ENCODE measurements at places on chromosomes 5 and 9.
A peak's percentile ranks its signal among the peaks of the same experiment; 100 is the strongest.

- H3K27me3 ChIP-seq, result no peaks in the 10 kb centered on the region
- H3K4me1 ChIP-seq, result peaks cover 37% of the 10 kb centered on the region
- H3K27ac ChIP-seq, result peak overlapping the region; percentile 91
- no peak for DNase-seq
These were observed 30.1 kb downstream of the GALNT10 start for GRCh38 chr5:154220625-154221024.

DNA sequence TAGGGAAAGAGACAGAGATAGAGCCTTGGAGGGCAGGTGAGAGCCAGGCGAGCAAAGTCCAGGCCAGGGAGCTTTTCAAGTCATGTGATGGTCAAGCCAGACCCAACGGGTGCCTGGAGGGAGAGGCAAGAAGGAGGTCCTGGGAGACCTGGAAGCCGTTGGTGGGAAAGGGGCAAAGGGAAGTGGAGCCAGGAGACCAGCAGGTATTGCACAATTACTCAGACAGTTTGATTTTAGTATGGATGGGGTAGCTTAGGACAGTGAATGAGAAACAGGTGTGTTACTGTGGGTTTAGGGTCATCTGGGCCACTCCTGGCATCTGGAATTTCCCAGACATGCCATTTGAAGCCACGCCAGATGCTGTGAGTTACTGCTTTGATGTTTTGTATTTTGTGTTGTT is 5.1 kb downstream of the SECISBP2 start:
- no peak for DNase-seq
- H3K4me3 ChIP-seq, result no peak overlapping the region
- H3K27ac ChIP-seq, result peak overlapping the region; percentile 51
- H3K27me3 ChIP-seq, result no peaks in the 10 kb centered on the region
- H3K36me3 ChIP-seq, result peaks cover 44% of the 10 kb centered on the region
- peaks cover 46% of the 10 kb centered on the region for H3K4me1 ChIP-seq

- no peaks in the 10 kb centered on the region for H3K27me3 ChIP-seq
- H3K27ac ChIP-seq, result no peak overlapping the region
- H3K36me3 ChIP-seq, result no peaks in the 10 kb centered on the region
- H3K4me3 ChIP-seq, result no peak overlapping the region
- no peak for DNase-seq
These were observed 255.7 kb upstream of the TNC start for GRCh38 chr9:115373710-115374045.

GRCh38 chr9:124392254-124392870 is 22.9 kb downstream of the PSMB7 start:
- H3K27ac ChIP-seq, result no peak overlapping the region
- H3K27me3 ChIP-seq, result no peaks in the 10 kb centered on the region
- peaks cover 53% of the 10 kb centered on the region for H3K4me1 ChIP-seq

DNA sequence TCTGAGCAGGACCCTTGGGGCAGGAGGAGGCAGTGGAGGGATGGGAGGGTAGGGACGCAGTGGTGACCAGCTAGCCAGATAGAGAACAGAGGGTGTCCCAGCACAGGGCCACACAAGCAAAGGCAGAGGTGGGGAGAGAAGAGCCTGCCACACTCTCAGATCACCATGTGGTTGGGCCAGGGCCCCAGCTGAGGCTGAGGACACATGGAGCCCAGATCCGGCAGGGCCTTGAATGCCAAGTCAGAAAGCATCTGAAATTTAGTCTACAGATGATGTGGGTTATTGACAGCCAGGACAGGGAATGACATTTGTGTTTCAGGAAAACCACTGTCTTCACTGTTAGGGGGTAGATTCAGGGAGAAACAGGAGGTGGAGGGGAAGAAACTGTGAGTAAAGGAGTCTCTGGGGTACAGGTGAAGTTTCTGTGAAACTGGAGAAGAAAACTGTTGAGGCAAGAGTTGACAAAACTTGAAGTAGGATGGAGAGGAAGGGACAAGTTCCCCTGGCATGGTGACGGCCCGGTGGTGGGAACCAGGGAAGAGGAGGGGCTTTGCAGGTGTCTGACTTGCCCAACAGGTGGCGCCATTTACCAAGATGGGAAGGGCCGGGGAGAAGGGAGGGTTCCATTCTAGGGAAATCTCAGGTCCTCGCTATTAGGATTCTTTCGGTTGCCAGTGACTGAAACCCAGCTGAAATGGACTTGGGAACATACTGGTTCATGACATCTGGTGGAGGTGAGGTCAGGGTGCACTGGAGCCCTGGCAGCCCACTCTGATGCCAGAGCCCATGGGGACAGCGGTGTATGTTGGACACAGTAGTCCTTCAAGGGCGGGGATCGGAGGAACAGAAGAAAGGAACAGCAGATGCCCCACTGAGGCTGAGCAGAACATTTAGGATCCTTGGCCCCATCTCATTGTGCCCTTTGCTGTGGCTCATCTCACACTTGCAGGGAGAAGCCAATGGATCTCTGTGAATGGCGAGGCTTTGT is 100.1 kb downstream of the KCNIP1 start:
- H3K36me3 ChIP-seq, result no peaks in the 10 kb centered on the region
- H3K4me1 ChIP-seq, result no peaks in the 10 kb centered on the region
- H3K4me3 ChIP-seq, result no peak overlapping the region
- DNase-seq, result no peak
- no peak overlapping the region for H3K27ac ChIP-seq

DNA sequence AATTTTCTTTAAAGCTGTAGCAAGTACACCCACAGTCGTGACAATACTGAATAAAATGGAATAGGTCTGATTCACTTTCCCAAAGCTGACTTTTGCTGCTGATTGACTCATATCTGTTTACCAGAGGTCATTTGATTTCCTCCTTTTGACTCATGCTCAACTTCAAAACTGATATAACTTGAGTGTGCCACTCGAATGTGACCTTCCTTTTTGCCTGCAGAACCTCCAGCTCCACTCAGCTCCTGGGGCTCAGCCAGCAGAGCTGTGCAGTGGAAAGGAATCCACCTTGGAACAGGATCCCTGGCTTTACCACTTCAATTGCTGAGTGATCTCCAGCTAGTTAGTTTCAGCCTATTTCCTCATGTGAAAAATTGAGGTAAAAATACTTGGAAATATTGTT is 84.1 kb downstream of the FEM1C start:
- no peak overlapping the region for H3K27ac ChIP-seq
- no peak overlapping the region for H3K4me3 ChIP-seq
- H3K36me3 ChIP-seq, result no peaks in the 10 kb centered on the region
- H3K27me3 ChIP-seq, result peaks cover 16% of the 10 kb centered on the region

GRCh38 chr9:105881654-105882349 is 187.5 kb downstream of the TMEM38B start:
- no peak overlapping the region for H3K4me3 ChIP-seq
- H3K4me1 ChIP-seq, result no peaks in the 10 kb centered on the region
- H3K27me3 ChIP-seq, result no peaks in the 10 kb centered on the region
- no peak overlapping the region for H3K27ac ChIP-seq

DNA sequence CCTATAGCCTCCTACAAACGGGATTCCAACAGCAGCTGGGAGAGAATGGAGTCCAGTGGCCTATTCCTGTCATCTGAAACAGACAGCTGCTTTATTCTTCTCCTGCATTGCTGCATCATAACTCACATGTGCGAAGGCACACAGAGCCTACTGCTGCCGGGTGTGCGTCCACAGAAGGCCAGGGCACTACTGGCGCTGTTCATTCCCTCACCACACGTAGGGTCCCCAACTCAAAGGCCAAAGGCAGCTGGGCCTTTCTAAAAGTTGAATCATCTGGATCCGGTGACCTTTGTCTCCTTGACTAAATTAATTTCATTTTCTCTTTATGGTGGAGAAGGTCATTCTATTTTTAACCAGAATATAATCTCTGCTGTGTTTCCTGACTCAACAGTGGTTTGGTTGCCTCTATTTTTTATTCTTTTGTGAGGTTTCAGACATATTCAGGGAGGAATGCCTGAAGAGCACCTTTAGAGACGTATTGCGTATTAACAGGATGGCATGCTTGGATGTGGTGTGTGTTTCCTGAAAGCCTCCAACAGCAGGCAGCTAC is 10.8 kb upstream of the SPATA24 start:
- no peak overlapping the region for H3K4me3 ChIP-seq
- no peaks in the 10 kb centered on the region for H3K27me3 ChIP-seq
- H3K4me1 ChIP-seq, result no peaks in the 10 kb centered on the region
- DNase-seq, result no peak

GRCh38 chr9:71826279-71826678 is 58.0 kb upstream of the CEMIP2 start:
- no peaks in the 10 kb centered on the region for H3K36me3 ChIP-seq
- H3K4me1 ChIP-seq, result peaks cover 4% of the 10 kb centered on the region
- DNase-seq, result no peak
- no peak overlapping the region for H3K27ac ChIP-seq

DNA sequence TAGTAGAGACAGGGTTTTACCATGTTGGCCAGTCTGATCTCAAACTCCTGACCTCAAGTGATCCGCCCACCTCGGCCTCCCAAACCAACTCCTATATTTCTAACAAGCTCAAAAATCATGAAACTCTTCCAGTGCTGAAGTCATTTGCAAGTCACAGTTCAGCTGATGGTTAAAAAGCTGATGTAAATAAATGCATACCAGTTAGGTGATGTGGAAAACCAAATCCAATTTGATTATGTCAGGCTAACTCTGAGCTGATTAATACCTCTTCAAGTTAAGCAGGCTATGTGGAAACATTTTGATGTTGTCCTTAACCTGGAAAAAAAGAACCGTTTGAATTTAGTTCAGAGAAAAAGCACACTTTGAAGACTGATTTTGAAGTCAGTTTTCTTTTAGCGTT is 51.0 kb downstream of the TMEM252 start:
- H3K27me3 ChIP-seq, result peaks cover 32% of the 10 kb centered on the region
- H3K36me3 ChIP-seq, result no peaks in the 10 kb centered on the region
- no peak for DNase-seq
- no peaks in the 10 kb centered on the region for H3K4me1 ChIP-seq
- H3K4me3 ChIP-seq, result no peak overlapping the region

DNA sequence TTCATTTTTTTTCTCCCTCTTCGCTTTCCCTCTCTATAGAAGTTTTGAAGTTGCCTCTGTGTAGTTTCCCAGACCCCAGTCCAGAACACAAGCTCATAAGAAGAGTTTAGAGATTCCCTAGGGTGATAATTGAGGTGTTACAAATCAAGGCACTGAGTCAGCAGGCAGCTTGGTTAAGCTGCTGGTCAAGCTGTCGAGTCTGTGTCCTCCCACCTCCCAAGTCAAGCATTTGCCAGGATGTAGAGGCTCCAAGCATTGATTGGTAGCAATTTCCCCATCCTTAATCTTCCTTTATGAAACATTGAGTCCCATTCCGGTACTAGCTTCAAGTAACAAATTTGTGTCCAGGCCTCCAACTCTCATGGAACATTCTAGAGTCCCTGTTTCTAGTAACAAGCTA is 47.5 kb upstream of the SLC1A1 start:
- no peaks in the 10 kb centered on the region for H3K4me1 ChIP-seq
- no peak overlapping the region for H3K4me3 ChIP-seq
- DNase-seq, result no peak
- peaks cover 53% of the 10 kb centered on the region for H3K27me3 ChIP-seq
- no peaks in the 10 kb centered on the region for H3K36me3 ChIP-seq

GRCh38 chr9:2622461-2623287 is 1.1 kb downstream of the VLDLR start:
- peaks cover 14% of the 10 kb centered on the region for H3K4me1 ChIP-seq
- no peak overlapping the region for H3K27ac ChIP-seq
- H3K27me3 ChIP-seq, result peaks cover 56% of the 10 kb centered on the region
- peak overlapping the region; percentile 82 for H3K4me3 ChIP-seq
- no peak for DNase-seq

DNA sequence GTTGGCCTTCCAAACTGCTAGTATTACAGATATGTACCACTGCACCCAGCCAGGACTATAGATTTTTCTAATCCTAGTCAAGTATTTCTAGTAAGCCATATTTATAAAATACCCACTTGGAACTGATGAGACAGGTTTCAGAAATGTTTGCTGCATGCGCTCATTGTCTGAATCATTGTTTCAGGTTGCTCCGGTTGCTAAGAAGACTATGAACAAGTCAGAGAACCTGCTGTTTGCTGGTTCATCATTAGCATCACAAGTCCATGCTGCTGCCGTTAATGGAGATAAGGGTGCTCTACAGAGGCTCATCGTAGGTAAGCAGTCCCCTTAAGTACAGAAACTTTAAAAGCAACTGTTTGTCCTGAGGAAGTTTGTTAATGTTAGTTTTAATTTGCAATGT is 5.3 kb downstream of the INVS start:
- H3K4me1 ChIP-seq, result peaks cover 8% of the 10 kb centered on the region
- H3K4me3 ChIP-seq, result no peak overlapping the region
- no peak for DNase-seq
- H3K27ac ChIP-seq, result no peak overlapping the region
- H3K27me3 ChIP-seq, result no peaks in the 10 kb centered on the region
- H3K36me3 ChIP-seq, result no peaks in the 10 kb centered on the region

GRCh38 chr5:151143645-151144044 is 13.9 kb downstream of the ANXA6 start:
- peak overlapping the region; percentile 96 for H3K27ac ChIP-seq
- peak overlapping the region; percentile 84 for H3K4me3 ChIP-seq
- no peaks in the 10 kb centered on the region for H3K27me3 ChIP-seq

DNA sequence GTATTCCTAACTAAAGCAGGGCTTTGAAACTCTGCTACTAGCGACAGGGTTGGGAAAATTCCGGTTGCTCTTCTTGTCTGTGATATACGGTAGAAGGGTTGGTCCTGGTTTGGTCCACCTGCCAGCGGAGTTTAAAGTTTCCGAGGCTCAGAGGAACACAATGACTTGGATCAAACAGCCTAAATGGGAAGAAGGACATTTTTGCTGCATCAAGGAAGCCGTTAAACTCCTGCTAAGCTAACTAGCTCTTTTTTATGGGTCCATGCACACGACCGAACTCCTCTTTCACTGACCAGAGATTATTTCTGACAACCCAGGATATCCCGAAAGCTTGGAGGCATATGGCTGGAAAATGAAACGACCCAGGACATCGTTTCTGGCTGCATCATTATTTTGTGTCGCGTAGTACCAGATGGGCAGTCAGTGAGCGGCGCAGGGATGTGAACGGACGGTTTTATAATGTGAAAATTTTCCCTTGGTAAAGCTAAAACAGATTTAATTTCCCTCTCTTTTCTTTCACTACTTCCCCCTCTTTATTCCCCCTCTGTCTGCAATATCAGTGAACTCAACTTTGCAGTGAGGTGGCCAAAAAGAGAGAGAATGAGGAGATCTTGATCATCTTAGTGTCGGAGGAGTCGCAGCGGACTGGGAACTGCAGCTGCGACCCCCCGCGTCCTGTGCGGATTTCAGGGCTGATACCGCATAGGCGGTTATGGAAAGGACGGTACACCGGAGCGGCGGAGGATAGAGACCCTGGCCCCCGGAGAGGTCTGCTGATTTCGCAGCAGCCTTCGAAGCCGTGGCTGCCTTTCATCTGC is at the start of gene LURAP1L:
Gene LURAP1L (plus strand): TSS at position 160 of the 818 bp plus-strand sequence. CDS start 696 bp downstream, outside the sequence.
- DNase-seq, result no peak
- H3K27ac ChIP-seq, result no peak within 1 kb of the TSS
- no peak within 1 kb of the TSS for H3K4me3 ChIP-seq

- H3K36me3 ChIP-seq, result no peaks in the 10 kb centered on the region
- no peaks in the 10 kb centered on the region for H3K4me1 ChIP-seq
- H3K27ac ChIP-seq, result no peak overlapping the region
- no peak for DNase-seq
- no peak overlapping the region for H3K4me3 ChIP-seq
These were observed 230.8 kb downstream of the ENC1 start for GRCh38 chr5:74409712-74410111.

- H3K4me1 ChIP-seq, result peaks cover 18% of the 10 kb centered on the region
- no peak overlapping the region for H3K4me3 ChIP-seq
These were observed 75.0 kb downstream of the TTC39B start for GRCh38 chr9:15231788-15232635.
